ENCODE measurements at places on chromosomes 5 and 9.

- DNase-seq: peak; percentile 77
Measured at GRCh38 chr5:82641331-82642003, 363.3 kb upstream of the RPS23 start.

DNA sequence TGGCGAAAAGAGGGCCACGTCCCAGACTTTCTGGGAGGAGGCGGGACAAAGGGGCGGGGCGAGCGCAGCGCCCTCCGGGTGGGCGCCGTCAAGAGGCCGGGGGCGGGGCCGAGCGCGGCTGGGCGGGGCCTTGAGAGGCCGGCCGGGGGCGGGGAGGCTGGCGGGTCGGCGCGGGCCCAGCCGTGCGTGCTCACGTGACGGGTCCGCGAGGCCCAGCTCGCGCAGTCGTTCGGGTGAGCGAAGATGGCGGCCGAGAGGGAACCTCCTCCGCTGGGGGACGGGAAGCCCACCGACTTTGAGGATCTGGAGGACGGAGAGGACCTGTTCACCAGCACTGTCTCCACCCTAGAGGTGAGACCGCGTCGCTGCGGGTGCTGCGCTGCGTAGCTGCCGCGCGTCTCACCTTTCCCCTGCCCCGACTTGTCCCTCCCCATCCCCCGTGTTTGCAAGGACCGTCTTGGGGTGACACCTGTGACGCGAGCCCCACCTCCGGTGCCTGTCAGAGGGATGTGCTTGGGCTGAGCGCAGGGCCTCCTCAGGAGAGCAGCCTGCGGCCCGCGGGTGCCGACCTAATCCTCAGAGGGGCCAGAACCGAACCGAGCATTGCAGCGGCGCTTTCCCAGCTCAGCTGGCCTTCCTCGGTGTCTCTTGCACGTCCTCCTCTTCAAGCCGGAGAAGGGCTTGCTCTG, at the start of gene SNX2:
TSS of gene SNX2 (plus strand) at position 220 of the 689 bp plus-strand sequence. CDS start at position 244, 24 bp downstream.
- peak; percentile 78 for DNase-seq

GRCh38 chr9:131080589-131080988, 15.7 kb upstream of the AIF1L start:
- DNase-seq: no peak

- no peak for DNase-seq
Measured at GRCh38 chr5:113969901-113970300, 392.0 kb upstream of the KCNN2 start.

DNA sequence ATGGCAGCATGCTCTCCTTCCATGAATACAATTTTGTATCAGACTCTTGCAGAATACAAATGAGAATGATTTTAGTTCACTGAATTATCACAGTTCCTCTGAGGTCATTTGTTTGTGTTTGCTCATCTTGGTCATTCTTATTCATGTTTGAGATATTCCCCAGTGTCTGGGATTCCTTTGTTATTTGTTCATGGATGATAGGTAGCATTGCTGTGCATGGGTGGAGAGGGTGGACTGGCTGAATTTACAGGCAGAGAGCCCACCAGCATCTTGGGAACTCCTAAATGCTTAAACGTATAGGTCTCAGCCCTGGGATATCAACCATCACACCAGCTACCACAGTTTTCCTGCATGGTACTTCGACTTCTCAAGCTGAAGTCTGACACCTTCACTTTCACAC, 459.8 kb downstream of the CCDC171 start:
- no peak for DNase-seq

DNA sequence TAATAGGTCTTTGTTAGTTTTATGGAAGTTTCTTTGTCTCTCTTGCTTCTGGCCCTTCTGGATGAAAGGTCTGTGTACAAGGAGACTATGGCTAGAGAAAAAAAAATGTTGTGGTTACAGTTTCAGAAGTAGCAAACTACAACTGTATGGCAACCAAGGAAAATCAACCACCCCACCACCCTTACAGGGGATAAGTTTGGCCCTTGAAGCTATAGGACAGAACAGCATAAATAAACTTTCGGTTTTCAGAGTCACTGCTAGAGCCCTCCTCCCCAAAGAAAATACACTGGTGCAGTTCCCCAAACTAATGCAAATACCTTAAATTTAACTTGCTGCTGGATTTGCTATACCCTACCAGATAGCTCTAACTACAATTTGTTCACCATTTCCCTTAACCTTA, 1216.7 kb downstream of the EFNA5 start:
- DNase-seq: no peak

GRCh38 chr9:14670718-14671117, 22.5 kb downstream of the ZDHHC21 start:
- no peak for DNase-seq

- no peak for DNase-seq
Measured at GRCh38 chr9:130539420-130540223, 39.8 kb upstream of the FUBP3 start.

- peak; percentile 19 for DNase-seq
Measured at GRCh38 chr9:37784291-37784615, 611 bp downstream of the EXOSC3 start.

- DNase-seq: no peak
Measured at GRCh38 chr9:6109986-6110385, 94.6 kb upstream of the RANBP6 start.

- DNase-seq: no peak
Measured at GRCh38 chr5:168328814-168329213, 37.4 kb downstream of the WWC1 start.

- DNase-seq: peak; percentile 36
Measured at GRCh38 chr9:111622626-111623025, 8.5 kb upstream of the DNAJC25 start.

DNA sequence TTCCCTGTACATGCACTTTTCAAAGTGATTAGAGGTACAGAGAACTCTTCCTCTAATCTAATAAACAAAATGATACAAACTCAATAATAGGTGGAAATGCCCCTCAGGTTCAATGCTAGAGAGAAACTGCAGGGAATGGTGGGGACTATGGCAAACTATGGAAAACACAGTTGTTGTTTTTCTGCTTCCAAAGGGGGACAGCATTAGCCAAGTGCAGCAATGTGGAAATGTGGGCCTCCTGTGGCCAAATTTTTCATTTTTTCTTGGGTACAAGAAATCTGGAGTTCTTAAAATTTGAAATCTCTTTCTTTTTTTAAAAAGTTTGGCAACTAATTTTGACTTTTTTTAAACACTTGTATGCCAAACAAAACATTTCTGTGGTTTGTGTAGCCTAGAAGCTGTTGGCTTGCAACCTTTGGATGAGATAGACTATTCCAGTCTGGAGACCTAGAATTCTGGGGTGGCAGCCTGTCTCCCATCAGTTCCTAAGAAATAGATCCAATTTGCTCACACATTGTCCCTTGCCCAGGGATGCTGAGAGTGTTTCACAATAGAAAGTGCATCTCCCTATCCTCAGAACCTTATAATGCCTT, 218.6 kb downstream of the PAPPA start:
- DNase-seq: no peak

DNA sequence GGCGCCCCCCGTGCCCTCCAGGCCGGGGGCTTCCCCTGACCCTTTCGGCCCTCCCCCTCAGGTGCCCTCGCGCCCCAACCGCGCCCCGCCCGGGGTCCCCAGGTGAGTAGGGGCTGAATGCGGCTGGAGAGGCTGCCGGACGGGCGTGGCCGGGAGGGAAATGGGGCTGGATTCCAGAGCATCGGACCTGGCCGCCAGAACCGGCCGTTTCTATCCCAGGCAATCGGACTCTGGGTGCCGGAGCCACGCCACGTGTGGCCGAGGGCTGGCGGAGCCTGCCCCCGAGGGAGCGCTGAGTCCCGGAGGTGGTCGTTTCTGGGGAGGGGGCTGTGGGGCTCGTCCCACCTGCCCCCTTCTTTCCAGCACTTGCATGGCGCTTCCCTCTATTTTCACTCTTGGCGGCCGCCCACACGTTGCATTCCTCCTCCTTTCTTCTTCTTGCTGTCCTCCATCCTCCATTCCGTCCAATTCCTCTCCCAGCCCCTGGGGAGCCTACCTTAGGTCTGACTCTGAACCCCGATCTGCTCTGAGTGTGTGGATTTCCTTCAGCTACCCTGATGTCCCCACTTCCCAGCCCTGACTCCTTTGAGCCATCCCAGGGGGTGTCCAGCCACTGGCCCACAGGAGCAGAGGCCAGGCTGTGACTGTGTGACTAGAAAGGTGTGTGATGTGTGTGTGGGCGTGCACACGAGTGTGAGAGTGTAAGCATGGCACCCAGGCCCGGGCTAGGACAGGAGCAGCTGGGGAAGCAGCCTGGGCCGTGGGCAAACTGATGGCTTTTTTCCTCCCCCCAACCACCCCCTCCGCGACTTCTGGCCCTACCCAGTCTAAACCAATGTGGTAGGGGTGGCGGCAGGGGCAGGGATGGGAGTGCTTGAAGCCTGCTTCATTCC, 24.7 kb downstream of the GOLGA2 start:
- DNase-seq: no peak

DNA sequence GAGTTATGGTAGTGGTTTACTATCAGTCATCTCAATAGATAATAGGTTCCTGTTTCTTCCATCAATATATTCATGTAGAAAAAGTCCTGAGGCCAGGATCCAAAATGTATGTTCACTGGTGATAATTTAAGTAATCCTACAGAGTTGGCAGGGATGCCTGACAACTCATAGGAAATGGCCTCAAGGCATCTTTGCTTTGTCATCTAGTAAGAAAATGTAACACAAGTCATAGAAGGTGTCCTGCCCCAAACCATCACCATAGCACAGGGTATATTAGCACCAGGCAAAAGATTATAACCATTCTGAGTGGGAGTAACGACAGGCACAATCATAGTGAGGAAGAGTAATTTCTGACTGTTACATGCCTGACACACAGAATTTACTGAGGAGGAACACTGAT, 257.0 kb downstream of the TMEM167A start:
- DNase-seq: no peak

GRCh38 chr9:131421691-131422090, 27.8 kb downstream of the PRRC2B start:
- DNase-seq: no peak

- DNase-seq: no peak
Measured at GRCh38 chr5:175579742-175580432, 78.0 kb upstream of the HRH2 start.

DNA sequence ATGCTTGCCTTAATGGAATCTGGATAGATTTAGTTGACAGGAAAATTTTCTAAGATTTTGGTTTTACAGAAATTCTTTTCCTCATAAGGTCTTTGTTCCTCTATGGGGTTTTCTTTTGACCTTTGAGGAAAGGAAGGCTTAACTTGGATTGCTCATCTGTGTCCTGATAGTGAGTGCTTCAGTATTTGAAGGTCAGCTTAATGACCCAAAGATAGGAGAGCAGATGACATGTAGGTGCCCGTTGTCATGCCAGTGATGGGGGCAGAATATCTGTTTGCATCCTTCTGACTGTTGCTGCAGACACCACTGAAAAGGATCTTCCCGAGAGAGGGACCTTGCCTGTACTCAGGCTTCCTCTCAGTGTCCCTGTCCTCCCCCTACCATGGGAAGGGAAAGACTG, 30.9 kb downstream of the MEGF10 start:
- DNase-seq: no peak

DNA sequence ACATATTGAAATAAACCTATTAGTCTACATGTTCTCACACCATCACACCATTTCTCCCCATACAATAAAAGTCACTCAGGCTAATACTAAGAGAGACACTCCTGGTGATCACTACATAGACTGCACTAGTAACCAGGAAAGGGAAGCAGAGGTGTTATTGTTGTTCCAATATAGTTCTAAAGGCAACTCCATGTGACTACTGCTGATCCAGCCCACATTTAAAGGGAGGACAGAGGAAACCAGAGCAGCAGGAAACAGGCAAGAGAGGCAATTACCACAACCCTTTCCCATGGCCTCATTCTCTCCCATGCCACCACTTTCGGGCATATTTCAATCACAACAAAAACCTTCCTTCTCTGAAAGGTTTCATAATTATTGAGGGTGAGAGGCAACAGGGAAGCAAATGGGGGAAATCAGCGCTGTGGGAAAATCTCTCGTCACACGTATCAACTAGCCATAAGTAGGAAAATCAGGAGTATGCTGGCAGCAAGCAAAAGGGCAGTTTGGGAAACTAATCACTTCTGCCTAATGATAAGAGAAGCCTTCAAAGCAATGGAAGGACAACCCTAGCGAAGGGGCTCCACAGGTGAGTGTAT, 1.8 kb downstream of the UBAP2 start:
- peak; percentile 56 for DNase-seq

DNA sequence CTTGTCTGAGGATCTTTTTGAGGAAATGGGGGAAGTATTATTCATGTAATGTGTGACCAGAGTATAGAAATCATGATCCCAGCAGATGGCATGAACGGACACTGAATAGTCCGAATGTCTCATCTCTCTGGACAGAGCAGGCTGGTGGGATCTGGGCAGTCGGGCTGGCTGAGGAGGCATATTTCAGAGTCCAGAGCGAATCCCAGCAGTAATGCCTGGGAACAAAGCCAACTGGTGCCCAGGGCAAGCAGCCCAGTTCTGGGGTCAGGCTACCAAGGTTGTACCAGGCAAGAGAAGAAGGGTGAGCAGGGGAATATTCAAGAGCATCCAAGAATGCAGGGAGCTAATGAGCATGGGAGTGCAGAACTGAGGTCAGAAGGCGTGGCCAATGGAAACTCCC, 306.4 kb downstream of the ZSWIM6 start:
- DNase-seq: no peak

All from AML-193 (cell line).